ENCODE measurements at places on chromosomes 6 and 20.

DNA sequence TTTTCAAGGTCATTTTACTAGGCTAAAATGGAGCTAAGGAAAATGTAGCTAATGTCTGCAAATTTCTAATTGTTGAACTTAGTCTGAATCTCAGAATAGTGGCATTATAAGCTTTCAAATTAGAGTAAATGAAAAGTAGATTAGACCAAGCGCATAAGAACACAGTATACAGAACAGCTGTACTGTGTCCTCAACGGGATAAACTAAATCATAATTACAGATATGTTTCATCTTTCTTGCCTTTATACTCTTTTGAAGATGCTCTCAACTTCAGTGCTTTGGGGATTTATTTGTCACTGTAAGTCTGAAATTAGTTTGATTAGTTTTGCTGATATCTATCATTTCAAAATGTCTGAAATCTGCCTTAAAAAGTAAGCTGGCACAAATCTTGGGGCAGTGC is 305.4 kb downstream of the LAMA2 start:
- no peak for DNase-seq

GRCh38 chr20:41185013-41185757 is 47.8 kb downstream of the PLCG1 start:
- DNase-seq, result peak; percentile 23

GRCh38 chr6:79494841-79495240 is 42.4 kb downstream of the LCA5 start:
- no peak for DNase-seq

GRCh38 chr6:6785163-6785521 is 196.6 kb downstream of the LY86 start:
- DNase-seq, result no peak

GRCh38 chr6:156383059-156383458 is 394.1 kb upstream of the ARID1B start:
- no peak for DNase-seq
